Stimulated activated CD8-positive, alpha-beta memory T cell treated with anti-CD3 and anti-CD28 coated beads, Interleukin-4, amount 100 ng/mL, for 1 hour (primary cell): ENCODE measurements at places on chromosomes 16 and 17.

GRCh38 chr17:78798695-78799559 is 16.9 kb upstream of the CYTH1 start:
- no peak for DNase-seq

GRCh38 chr17:35537601-35538141 is at the start of gene SLFN12L:
SLFN12L (minus strand) TSS chr17:35537678; CDS start chr17:35522364, 15,314 bp downstream.
- no peak for DNase-seq

- no peak for DNase-seq
Measured at GRCh38 chr16:47371271-47372014, 89.4 kb downstream of the ITFG1 start.

GRCh38 chr17:29143894-29144293 is 36.3 kb downstream of the MYO18A start:
- no peak for DNase-seq

GRCh38 chr16:78116946-78117345 is 17.5 kb downstream of the WWOX start:
- no peak for DNase-seq

GRCh38 chr17:82876149-82876548 is 36.3 kb upstream of the ZNF750 start:
- no peak for DNase-seq

DNA sequence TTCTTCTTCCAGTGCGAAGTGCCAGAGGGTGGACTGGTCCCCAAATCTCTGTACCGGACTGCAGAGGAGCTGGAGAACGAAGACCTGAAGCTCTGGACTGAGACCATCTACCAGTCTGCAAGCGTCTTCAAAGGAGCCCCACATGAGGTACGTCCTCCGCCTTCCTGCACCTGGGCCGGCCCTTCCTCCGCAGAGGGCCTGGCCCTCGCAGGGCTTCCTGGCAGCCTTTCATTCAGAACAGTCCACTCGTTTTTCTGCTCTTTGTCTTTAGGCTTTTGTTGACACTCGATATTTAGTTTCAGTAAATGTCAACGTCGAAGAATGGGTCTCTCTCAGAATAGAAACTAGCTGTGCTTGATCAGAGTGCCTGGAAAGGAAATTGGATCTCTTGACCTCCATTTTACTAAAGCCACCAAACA is 68.6 kb downstream of the SEC14L1 start:
- no peak for DNase-seq

- DNase-seq: no peak
Measured at GRCh38 chr16:57609541-57610401, 18.7 kb upstream of the ADGRG1 start.

DNA sequence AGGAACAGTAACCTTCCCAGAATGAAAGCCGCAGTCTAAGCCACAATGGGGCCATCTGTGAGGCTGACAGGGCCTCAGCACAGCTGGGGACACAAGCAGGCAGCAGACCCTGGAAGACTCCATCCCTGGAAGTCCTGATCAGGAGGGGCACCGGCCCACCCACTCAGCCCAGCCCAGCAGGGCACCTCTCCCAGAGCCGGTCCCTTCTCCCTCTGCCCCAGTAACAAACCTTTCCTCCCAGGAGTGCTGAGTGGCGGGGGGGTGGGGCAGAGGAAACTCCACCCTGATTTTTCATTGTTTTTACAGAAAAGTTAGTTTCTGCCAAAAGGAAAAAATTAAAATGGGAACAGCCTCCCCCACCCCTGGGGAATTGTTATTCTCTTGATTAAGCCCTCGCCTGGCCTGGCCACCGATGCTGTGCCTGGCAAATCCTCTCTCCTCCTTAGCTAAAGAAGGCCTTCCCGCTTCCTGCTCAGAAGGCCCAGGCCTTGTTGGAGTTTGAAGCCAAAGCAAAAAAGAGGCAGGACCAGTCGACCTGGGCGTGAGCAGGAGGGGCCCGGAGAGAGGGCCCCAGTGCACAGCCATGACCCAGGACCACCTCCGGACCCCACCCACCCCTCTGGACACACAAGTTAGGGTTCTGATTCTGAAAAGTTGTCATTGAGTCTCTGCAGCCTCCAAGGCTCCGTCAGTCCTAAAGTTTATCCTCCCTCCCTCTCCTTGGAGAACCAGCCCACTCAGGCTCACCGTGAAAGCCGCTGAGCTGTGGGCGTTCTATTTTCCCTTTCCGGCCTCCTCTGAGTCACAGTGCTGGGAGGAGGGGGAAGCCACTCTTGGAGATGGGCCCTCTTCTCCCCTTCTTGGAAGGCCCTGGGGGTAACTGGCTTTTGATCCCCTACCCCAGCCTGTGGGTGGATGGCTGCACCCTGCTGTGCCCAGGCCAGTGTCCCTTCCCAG is 128.4 kb upstream of the TNRC6C start:
- no peak for DNase-seq

- DNase-seq: no peak
Measured at GRCh38 chr16:51544851-51545467, 393.9 kb upstream of the SALL1 start.

GRCh38 chr16:57618296-57619132 is 9.9 kb upstream of the ADGRG1 start:
- DNase-seq: no peak

DNA sequence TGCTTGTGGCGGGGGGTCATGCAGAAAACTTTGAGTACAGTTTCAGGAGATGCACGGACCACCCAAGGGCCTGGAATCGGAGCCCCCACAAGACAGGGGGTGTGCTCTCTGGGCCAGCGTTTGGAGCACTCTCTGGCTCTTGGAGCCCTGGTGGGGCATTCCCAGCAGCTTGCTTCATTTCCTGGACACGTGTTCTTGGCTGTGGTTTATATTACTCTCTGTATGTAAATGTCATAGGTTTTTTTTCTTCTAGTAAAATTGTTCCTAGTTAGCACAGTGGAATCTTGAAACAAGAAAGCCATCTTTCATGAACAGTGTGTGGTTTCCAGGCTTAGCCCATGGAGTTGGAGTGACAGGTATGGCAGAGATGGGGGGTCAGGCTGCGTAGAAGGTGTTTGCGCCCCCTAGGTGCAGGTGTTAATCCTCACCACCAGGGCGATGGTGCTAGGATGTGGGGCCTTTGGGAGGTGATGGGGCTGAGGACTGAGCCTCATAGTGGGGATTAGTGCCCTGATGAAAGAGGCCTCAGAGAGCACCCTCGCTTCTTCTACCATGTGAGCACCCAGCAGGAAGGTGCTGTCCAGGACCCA is 79.8 kb downstream of the JPH3 start:
- DNase-seq: no peak
